ENCODE measurements at places on chromosomes 3 and 15.

- no peak for DNase-seq
These were observed 211.6 kb downstream of the TNIK start for GRCh38 chr3:171248426-171249111.

DNA sequence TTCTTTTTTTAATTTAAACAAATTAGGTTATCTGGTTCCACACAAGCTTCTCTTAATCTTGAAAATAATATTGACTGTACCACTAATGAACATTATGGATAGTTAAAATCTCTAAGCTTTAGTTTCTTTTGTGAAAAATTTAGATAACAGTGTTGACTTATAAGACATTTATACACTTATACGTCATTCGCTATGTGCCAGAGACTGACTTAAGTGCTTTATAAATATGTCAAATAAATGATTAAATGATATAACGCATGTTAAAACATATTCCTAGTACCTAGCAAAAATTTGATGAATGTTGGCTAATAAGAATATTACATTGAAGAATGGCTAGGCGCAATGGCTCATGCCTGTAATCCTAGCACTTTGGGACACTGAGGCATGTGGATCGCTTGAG lies 96.3 kb downstream of the PCCB start:
- DNase-seq, result no peak

DNA sequence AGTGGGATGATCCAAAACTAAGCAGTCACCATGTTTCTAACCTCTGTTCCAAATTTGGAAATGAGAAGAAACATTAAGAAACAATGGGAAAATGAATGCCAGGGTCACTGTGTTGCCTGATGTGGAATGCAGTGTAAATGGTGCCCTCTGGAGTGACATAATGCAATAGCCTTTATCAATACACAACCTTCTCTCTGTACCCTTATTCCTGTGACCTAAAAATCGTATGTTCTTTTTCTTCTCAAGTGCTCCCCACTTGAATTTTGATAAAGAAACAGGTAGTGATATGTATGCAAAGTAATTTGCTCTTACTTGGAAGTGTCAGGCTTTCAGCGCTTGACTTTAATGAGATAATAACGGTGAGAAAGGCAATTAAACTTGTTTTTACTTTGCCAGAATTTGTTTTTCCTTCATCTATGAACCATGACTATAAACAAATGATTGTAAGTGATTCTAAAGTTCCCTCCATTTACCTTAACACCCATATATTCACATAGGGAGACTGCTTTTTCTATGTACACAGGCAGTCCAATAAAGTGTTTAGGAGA lies 145.8 kb upstream of the THRB start:
- peak; percentile 52 for DNase-seq

- DNase-seq, result no peak
These were observed 179.2 kb downstream of the DOCK3 start for GRCh38 chr3:50853936-50854335.

DNA sequence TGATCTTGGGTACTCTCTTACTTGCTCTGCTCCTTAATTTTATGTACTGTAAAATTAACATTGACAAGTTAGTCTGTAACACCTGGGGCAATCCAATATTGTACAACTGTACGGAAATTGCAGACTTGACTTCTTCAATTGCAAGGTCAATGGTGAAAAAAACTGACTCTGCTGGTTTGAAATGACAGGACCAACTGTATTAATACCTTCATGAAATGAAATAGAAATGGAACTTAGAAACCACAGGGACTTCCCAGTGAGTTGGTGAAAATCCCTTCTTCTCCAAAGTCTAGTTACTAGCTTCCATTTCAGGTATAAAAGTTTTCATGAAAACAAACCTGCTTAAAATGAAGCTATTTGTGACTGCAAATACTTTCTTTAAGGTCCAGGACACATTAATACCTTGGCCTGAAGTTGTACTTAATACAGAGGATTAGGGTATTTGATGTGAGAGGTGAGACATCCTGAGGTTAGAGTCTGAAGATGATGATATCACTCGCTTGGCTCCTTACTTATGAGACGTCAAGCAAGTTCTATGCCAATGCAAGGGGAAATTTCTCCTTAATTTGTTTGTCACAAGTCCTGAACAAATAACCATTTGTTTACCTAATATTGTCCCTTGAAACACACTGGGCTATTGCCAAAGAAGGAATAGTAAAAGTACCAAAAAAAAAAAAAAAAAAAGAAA lies 226.2 kb upstream of the TP63 start:
- no peak for DNase-seq

DNA sequence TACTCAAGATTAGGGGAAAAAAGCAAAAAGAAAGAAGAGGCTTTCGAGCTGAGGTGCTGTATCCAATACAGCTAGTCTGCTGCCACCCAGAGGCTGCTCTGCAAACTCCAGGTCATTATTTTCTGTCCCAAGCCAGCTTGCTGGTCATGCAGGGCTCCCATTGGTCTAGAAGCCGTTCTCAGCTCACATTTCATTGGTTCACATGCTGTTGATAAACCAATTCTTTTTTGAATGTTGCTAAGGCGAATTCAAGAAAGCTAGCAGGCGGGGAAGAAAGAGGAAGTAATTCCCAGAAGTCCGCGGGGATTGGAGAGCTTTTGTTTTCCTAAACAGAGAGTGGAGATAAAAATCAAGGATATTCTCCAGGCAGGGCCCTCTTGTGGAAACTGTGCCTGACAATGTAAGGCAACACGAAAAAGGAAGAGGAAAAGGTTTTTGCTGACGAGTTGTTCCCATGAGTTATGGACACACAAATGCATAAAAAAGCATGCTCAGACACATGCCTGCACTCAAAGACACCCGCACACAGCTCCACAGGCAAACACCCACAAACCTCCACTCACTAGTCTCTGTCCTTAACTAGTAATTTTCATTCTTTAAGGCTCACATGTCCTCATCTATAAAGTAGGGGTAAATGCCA lies 33.4 kb downstream of the FSTL1 start:
- peak; percentile 74 for DNase-seq

DNA sequence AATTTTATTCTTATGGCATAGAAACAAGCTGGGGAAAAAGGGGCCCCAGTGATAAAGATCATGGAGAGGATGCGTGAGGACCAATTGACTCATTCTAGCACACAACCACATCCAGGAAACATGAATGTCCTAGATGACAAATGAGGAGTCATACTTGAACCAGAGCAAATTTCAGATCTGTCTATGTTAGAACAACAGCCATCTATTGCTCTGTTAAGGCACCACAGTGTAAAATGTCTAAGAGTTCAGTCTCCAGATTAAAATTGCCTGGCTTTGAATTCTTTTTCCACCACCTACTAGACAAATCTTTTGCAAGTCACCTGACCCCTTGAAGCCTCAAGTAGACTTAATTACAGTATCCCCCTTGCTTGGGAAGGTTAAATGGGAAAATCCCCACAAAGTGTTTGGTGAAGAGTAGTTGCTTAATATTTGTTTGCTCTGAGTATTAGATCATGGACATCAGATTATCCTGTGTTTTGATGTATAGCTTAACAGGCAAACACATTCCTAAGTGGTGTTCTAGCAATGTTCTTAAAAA lies 258.7 kb upstream of the TGFBR2 start:
- DNase-seq, result no peak

GRCh38 chr15:78387246-78388037 lies 47.3 kb downstream of the CRABP1 start:
- DNase-seq, result peak; percentile 79

- no peak for DNase-seq
These were observed 14.7 kb upstream of the AMOTL2 start for GRCh38 chr3:134388788-134389485.

- DNase-seq, result no peak
These were observed 106.7 kb upstream of the FHIT start for GRCh38 chr3:61357902-61358301.

DNA sequence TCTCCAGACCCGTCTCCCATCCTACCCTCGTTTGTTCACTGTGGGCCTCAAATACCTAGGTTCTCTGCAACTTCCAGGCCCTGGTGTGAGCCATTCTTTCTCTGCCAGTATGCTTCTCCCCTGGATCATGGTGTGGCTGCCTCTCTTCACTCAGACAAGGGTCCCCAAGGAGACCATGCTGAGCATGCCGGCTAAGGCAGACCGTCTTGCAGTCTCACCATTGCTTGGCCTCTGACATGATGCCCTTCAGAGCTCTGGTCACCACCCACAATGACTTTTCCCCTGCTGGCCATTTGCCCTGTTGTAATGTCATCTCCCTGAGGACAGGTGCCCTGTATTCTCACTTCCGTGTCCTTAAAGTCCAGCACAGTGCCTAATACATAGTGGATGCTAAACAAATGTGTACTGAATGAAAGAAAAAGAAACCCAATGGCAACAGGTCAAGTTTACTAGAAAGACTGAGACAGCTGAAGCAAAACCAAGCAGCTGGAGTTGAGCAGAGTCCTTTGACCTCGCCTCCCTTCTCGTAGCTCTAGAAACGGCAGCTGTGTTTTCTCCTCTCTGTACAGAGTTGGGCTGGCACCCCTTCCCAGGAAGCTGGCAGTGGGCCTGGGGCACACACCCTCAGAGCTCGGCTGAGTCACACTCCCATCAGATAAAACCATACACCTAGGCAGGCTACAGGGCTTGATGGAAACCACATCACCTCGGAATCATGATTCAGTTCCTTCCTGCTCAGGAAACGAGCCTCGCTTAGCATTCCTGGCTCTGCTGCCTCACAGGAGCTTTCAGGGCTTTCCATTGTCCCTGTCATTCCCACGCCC lies 8.6 kb downstream of the TLR9 start:
- DNase-seq, result no peak

GRCh38 chr3:114112696-114113095 lies 56.2 kb downstream of the QTRT2 start:
- no peak for DNase-seq

DNA sequence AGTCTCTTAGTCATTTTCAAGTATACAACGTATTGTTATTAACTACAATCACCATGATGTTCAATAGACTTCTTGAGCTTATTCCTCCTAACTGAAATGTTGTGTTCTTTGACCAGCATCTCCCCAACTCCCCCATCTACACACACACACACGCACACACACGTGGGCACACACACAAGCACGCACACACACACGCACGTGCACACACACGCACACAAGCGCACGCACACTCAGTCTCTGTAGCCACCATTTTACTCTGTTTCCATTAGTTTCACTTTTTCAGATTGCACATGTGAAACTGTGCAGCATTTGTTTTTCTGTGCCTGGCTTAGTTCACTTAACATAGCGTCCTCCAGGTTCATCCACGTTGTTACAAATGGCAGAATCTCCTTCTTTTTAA lies 247.0 kb downstream of the XXYLT1 start:
- DNase-seq, result no peak

GRCh38 chr3:73475717-73476116 lies 149.0 kb downstream of the PDZRN3 start:
- DNase-seq, result no peak

DNA sequence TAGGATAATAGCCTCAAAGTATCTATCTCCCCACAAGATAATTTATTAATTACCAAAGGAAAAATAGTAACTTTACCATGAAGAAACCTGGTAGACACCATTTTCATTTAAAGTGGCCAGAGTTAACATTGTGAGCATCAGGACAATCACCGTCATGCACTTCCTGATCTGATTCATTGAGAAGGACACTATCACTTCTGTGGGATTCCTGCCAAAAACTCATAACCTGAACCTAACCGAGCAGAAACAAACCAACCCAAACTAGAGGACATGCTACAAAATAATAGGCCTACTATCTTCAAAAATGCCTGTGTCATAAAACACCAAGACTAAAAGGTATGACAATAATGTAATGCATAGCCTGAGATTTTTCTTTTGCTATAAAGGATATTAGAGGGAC lies 39.0 kb downstream of the FSIP1 start:
- no peak for DNase-seq

GRCh38 chr15:92653366-92653765 lies 2.2 kb downstream of the FAM174B start:
- DNase-seq, result no peak

DNA sequence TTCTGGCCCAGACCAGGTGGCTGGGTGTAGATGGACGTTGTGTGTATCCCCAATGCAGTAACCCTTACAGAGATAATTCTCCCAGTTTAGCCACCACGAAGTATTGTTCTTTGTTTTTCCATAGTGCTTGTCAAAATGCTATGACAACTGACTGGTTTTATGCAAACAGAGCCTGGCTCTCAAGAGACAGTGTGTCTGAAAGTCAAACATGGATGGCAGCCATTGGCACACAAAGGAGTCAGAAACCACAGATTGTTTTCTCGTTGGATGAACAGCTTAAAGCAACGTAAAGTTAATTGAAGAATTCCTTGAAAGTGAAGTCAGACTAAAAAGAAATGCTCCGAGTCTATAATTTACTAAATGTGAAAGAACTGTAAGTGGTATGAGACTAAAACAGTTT lies 91.2 kb downstream of the FILIP1L start:
- peak; percentile 72 for DNase-seq

GRCh38 chr15:45943240-45943639 lies 308.4 kb downstream of the SQOR start:
- DNase-seq, result no peak

DNA sequence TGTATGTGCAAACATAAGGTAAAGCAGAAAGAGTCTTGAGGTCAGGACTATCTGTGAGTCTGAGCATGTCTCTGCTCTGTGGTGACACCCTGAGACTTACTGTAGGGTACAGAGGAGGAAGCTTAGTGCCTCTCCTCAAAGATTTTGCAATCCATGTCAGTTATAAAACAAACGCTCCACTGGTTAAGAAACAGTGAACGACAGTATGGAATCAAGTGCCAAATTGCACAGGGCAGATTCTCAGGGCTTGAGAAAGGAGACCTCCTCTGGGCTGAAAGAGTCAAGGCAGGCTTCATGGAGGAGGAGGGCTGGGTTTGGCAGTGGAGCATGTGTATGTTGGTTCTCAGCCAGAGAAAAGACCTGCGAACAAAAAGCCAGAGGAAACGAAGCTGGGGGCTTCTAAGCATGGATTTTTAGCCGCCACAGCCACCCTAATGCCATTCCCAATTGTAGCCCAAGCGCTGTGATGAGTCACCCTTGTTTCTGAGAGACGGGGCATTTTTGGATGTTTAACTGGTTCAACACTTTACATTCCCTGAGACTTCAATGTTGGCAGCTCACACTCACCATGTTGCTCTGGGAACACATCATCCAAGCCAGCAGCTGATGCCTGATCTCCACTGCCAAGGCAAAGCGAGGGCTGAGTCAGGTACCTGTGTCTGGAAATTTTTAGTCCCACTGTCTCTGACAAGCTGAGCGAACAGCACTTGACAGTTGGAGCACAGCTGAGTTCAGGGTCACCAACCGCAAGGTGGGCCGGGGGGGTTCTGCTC lies 3.4 kb upstream of the DGKG start:
- DNase-seq, result no peak

DNA sequence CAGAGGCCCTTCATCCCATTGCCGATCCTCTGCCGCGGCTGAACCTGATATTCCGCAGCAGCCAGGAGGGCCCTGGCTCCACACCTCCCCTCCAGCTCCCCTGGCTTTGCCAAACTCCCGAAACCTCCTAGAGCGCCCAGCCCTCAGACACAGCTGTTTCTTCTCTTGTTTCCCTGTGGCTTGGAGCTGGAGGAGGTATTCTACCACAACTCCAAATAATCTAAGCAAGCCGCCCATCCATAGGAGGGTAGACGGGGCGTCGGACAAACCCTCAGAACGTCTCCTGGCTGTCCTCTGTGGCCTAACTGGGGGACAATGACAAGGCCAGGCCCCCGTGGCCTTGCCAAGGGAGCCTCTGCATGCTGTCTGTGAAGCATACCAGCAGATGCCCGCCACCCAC lies 10.4 kb downstream of the PLA2G4D start:
- no peak for DNase-seq

GRCh38 chr3:43286841-43287499 lies 630 bp downstream of the SNRK start:
- DNase-seq, result no peak

GRCh38 chr15:78808550-78808949 lies 2.7 kb downstream of the ADAMTS7 start:
- DNase-seq, result no peak
